Kidney epithelial cell (primary cell): ENCODE measurements at places on chromosomes 6 and 20. TPM values are rescaled to one million over a fixed set of nuclear protein-coding genes. Genes with fewer than 3 reads are reported as not detected.

DNA sequence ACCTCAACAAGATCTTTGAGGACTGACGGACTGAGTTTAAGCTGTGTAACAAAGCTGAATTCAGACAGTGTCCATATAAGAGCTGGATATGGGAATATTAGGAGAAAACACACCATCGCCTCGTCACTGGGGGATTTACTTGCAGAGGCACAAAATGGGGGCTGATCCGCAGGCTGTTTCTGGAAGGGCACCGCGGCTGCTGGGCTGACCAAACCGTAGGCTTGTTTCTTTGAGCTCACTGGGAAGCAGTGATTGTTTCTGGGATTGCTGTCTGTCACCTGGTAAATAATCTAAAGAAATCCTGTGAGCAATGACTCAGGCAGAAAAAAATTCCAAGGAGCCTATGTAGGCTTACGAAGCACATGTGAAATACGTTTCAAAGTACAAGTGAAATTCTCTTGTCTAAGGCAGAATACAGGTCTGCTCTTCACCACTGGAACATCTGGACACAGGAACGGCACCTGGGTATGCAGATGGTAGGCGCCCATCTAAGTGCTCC lies 63.9 kb upstream of the MPC1 start:
- no peak for DNase-seq

- no peak for DNase-seq
Observed at GRCh38 chr6:12555267-12555666, 161.3 kb upstream of the PHACTR1 start.

DNA sequence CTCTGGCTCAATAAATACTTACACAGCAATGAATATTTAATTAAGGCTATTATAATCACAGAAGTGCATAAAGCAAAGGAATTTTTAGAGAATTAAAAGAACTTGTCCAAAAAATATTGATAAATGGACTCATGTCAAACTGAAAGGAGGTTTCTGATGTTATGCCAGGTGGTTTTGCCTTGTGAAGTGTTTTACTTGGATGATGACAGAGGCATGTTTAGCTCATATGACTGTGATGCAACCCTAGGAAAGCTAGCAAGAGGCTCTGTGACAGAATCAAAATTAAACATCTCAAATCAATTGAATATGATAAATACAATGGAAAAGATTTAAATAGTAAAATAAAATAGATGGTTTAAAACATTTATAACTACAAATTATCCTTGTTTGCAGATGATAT lies 137.3 kb downstream of the TMEM200A start:
- no peak for DNase-seq

The ELOVL2 gene
- 0.27 and 0.84 TPM in 2 replicates for total RNA-seq

The CFAP206 gene
- total RNA-seq: 0.07 and 0.25 TPM in 2 replicates

The PACSIN1 gene
- total RNA-seq: 0.04 TPM in 1 of 2 replicates, not detected in the other

DNA sequence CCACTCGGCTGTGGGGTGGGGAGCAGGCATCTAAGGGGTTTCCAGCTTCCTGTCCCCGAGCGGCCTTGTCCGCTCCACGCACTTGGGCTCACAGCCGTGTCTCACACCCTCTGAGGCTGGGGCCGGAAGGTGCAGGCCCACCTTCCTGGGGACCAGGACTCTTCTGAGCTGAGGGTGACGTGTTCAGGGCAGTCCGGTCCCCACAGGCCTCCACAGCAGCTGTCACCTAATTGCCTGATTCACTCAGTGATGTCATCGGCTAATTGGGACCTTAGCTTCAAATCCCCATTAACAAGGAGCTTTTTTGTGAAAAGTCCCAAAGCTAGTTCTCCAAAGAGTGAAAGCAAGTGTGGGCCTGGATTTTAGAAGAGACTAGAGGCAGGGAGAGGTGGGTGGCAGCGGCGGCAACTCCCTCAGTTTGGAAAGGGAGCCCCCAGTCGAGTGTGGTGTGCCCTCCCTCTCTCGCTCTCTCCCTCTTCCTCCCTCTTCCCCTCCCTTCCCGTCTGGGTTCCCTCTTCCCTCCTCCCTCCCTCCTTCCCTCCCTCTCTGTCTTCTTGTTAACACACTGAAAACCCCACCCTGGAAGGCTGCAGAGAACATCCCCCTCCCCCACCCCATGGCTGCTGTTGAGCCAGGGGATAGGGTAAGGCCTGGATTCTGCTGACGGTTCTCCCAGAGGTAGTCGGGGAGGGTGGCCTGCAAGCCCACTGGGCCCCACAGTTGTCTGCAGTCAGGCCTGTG lies 39.0 kb downstream of the MYT1 start:
- DNase-seq: no peak

DNA sequence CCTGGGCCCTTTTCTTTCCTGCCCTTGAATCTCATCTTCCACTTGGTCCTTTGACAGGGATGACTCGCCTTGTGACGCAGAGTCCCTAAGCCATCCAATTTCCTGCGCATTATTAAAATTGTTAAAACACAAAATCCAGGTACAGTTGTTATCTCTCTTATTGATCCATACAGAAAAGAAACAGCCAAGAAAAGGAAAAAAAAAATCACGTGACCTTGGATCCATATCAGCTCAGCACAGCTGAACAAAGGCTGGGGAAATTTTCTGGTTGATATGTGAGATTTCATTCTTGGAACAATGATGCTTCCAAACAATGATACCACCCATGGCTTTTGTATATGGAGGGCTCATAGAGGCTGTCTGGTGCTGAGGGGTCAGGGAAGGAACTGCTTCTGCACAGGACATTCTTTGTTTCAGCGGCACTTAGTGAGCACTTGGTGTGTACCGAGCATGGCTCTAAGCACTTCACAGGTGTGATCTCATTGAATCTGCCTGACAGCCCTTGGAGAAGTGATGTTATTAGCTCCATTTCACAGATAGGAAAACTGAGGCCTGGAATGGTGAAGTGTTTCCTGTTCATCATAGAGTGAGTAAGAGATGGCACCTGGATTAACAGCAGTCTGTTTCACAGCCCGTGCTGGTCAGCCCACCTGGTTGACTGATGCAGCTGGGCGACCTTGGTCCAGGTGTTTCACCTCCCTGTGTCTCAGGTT lies 155.0 kb upstream of the SULF2 start:
- DNase-seq: no peak

- DNase-seq: no peak
Observed at GRCh38 chr20:19937651-19938420, 79.3 kb upstream of the NAA20 start.

DNA sequence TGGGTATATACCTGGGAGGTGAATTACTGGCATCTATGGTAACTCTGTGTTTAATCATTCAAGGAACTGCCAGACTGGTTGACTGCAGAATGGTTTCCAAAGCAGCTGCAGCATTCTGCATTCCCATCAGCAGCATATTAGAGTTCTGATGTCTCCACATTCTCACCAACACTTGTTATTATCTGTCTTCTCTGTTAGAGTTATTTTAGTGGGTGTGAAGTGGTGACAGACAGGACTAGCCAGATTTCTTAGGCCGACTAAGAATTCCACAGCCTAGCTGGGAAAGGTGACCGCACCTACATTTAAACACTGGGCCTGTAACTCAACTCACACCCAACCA lies 110.9 kb downstream of the TMEM170B start:
- DNase-seq: no peak

DNA sequence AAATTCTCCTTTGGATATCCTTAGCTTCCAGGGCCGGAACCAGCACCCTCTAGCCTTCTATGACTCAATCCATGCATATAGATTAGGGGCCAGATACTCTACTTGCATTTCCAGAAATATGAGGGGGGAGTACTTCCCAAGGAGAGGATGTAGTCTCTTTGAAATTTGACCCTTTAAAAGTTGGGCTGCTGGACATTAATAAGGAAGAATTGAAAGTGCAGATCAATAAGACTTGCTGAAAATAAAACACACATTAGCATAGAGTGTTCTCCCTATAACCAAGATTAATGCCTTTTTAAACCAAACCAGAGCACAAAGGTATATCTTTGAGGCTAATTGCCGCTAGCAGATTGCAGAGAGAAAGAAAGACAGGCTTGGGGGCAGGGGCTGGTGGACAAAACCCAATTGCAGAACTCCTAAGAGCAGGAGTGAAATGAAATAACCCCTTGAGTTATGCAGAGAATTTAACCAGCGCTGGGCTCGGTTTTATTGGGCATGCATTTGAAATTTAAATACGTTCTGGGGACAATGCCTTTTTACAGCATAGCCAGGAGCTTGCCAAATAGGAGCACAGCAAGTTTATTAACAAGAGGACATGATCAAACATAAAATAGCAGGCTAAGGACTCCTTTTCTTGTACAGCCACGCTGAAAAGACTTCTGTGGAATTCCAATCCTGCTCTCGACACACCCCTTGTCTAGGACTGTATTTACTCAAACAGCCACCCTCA lies 108.2 kb upstream of the SALL4 start:
- no peak for DNase-seq

GRCh38 chr20:7770046-7770445 lies 170.2 kb downstream of the HAO1 start:
- DNase-seq: no peak

The ENPP5 gene
- total RNA-seq: 4.9 and 6.6 TPM in 2 replicates

The C6orf132 gene
- 18.9 and 24.2 TPM in 2 replicates for total RNA-seq

- no peak for DNase-seq
Observed at GRCh38 chr6:90194371-90194841, 102.2 kb downstream of the BACH2 start.

DNA sequence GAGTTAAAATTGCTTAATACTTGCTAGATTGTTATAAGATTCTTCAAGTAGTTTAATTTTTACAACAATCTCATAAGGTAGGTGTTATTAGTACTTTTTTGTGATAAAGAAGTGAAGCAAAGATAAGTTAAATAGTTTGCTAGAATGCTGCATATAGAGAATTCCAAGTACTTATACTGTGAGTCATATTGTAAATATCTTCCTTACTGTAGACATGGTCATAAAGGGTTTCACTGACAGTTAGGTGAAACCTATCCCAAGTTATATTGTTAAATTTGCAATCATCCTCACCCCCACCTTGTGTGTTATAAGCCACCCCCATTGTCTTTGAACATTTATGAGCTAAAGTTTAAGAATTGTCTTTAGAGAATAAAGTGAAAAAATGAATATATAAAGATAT lies 142.0 kb downstream of the FAM83B start:
- DNase-seq: no peak

- DNase-seq: no peak
Observed at GRCh38 chr6:63553208-63553607, 19.1 kb upstream of the LOC128125822 start.

GRCh38 chr6:128567029-128567428 lies 46.6 kb upstream of the PTPRK start:
- no peak for DNase-seq

DNA sequence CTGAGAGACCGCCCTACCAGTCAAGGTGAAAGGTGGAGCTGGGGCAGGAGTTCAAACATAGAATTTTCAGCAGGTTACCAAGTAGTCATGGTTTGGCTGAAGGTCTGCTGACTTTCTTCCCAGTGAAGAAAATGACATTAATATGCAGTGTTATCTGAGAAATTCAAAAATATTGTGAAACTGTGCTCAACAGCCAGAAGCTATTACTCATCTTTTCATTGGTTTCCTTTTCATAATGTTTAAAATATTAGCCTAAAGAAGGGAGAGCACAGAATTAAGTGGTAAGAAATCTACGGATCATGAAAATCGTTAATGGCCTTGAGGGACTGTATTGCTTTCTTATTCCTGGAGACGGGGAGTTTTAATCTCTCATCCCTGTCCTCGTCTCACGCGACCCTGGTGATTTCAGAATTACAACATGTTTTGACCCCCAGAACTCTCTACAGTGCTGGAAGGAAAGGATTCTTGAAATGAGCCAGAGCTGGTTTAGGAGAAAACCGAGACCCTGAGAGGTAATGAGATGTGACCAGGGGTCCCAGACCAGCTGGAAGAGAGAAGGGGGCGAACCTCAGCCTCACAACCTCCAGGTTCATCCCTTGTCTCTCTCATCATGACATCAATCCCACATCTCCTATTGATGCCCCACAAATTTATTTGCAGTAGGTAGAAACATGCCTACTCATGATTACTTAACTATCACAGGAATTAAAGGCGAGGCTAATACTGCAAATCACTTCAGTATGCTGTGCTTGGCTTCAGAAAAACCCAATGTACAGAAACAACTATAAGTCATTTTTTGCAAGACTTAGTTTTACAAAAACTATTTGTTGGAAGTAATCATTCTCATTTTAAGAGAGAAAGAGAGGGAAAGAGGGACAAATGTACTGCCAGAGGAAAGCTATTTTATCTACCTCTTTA lies 209.5 kb downstream of the FNDC1 start:
- DNase-seq: no peak

GRCh38 chr6:31734821-31735406 lies 1.4 kb downstream of the CLIC1 start:
- DNase-seq: no peak

- DNase-seq: no peak
Observed at GRCh38 chr6:160510199-160510598, 153.9 kb downstream of the LPA start.

The TULP1 gene
- not detected in 2 replicates for total RNA-seq

DNA sequence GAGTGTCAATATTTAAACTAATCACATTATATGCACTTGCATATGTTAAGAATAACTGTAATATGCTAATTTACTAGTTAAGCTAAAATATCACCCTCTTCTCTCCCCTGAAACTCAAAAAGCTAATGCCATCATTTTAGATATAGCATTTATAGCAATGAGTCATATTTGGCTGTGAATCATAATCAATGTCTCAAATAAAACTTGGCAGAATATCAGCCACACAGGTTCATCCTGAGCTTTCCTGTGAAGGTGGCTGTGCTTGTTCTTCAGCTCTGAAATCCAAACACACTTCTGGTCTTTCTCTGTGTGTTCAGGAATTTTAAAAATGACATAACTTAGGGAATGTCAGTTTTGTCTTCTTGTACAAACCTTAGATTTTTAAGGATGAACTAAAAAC lies 12.8 kb upstream of the PNRC1 start:
- no peak for DNase-seq
